ENCODE measurements at places on chromosomes 12 and 14.

- DNase-seq, result no peak
These were observed 25.9 kb upstream of the STAB2 start for GRCh38 chr12:103561174-103561573.

GRCh38 chr14:44297437-44297836 lies 209.6 kb downstream of the FSCB start:
- DNase-seq, result no peak

DNA sequence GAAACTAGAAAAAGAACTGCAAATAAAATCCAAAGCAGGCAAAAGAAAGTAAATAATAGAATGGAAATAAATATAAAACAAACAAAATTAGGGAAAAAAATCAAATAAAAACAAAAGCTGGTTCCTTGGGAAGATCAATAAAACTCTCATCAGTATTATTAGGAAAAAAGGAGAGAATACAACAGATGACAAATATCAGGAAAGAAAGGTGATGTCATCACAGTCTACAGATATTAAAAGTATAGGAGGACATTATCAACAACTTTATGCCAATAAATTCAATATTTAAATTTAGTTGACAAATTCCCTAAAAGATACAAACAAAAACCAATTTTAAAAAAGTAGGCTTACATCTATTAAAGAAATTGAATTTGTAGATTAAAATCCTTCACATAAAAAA lies 107.4 kb upstream of the FOXN3 start:
- no peak for DNase-seq

- no peak for DNase-seq
These were observed 73.5 kb downstream of the RIN3 start for GRCh38 chr14:92586963-92587699.

DNA sequence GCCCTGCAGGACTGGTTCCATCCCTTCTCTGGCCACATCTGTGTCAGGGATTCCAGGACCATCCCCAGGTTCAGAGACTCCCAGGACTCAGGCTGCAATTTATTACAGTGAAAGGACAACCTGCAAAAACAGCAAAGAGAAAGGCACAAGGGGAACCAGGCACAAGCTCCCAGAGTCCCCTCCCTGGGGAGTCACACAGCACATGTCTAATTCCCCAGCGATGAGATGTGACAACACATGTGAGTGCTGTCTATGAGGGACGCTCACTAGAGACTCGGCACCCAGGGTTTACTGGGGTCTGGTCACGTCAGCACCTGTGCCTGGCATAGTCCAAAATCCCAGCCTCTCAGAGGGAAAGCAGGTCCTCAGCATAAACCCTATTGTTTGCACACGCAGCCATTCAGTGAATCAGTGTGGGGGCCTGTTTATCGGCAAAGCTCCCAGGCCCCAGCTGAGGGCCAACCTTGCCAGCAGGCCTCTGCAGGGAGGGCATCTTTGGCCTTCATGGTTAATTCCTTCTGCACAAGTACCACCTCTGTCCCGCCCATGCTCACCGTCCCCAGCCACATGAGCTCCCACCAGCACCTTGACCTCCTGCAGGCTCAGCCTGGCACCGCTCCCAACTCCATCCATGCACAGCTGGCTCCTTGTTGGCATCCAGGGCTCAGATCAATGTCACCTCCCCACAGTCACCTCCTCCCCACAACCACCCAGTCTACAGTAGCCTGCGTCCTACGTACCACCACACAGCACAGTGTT lies 198.9 kb upstream of the SFSWAP start:
- no peak for DNase-seq

DNA sequence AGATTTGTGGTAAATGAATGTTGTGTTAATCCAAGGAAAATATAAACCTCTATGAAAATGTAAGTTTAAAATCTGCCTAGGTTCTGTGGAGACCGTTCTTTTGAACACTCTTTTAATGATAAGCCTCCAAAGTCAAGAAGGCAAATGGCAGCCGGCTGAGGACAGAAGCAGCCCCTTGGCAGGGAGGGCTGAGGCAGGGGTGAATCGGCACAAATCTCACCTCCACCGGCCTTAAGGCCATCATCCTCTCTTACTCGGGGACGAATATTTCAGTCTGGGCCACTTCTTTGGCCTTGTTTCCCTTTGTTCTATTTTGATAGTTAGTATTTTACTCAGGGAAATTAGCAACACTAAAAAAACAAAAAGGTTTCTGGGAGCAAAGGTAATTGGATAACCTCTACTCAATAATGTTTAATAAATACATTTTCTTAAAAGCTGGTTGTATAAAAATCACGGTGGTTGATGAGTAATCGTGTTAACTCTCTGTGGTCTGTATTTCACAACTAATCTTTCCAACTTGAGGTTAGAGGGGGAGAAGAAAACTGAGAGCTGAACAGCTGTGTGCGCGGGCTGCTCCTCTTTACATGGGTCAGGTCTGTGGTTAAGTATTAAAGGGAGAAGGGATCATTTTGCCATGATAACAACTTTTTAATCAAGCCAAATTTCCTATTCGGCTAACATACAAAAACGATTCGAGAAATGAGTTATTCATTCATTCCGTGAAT lies 18.6 kb downstream of the LGMN start:
- no peak for DNase-seq

DNA sequence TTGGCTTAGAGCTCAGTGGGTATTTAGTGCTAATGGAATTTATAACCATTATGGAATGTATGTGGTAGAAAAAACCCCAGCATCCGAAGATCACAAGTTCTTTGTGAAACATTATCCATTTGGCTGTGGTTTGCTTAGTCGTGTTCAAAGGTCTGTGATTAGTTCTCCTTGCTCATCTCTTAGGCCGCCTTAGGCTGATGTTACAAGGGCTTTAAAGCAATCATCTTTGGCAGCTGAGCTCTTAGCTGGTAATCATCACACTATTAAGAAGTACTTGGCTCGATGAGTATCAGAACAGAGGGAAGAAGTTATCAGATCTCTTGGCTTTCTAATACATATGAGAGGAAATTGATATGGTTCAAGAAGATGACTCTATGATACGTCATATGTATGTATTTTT lies 124.1 kb upstream of the E2F7 start:
- DNase-seq, result no peak

GRCh38 chr12:122942637-122943036 lies 23.6 kb downstream of the ABCB9 start:
- no peak for DNase-seq

DNA sequence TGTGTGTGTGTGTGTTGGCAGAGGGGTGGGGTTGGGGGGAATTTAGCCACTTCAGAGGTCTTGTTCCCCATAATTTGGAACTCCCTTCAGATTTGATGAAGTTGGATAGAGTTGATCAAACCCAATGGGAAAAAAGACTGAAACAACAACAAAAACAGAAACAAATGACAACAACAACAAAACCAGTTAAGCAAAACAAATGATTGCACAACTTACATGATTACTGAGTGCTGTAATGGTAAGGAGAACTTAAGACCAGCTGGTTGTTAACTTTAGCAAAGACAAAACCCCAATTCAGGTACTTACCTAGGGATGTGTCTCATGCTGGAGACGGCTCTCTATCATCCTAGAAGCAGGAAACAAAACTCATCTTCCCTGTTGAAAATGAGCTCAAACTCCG lies 107.8 kb upstream of the DDHD1 start:
- DNase-seq, result no peak

- DNase-seq, result no peak
These were observed 83.9 kb downstream of the ALG10 start for GRCh38 chr12:34106172-34106571.

DNA sequence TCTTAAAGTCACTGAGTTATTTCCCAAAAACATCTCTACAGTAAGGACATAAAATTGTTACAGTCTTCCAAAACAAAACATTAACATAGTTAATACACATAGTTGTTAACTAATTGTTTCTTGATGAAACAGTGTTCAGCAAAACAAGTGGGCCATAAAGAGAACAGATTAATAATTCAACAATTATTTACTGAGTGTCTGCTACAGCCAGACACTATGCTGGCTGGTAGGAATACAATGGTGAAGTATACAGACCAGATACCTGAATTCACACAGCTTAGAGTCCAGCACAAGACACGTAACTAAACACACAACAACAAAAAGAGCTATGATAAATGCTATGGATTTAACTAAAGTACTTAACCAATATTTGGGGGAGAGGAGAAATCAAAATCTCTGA lies 47.0 kb downstream of the PPP1R12A start:
- no peak for DNase-seq

DNA sequence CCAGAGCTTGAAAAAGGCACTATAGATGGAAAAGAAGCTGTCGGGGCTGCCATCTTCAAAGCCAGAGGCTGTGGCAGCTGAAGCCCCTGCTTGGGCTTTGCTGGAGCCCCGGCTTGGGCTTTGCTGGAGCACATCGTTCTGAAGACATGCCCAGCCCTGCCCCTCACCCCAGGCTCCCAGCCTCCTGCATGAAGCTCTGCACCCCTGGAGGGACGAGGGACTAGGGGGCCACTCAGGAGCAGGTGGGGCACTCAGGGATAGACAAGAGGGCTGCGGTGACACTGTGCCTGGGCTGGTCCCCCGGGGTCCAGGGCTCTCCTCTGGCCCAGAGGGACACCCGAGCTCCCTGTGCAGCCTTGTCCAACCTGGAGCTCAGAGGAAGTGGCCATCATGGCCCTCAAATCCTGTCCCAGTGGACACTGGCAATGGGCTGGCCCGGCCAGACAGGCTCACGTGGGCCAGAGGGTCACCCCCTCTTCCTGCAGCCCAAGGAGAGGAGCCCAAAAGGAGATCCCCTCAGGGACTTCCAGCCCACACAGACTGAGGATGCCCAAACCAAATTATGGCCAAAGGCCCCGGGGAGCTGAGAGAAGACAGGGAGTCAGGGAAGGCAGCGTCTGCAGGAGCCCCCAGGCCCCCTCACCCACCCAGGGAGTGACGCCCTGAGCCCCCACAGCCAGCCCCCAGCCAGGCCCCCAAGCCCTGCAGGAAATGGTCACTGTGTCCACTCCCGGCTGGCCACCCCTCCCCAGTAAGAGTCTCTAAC lies 23.1 kb upstream of the C14orf180 start:
- DNase-seq, result no peak

DNA sequence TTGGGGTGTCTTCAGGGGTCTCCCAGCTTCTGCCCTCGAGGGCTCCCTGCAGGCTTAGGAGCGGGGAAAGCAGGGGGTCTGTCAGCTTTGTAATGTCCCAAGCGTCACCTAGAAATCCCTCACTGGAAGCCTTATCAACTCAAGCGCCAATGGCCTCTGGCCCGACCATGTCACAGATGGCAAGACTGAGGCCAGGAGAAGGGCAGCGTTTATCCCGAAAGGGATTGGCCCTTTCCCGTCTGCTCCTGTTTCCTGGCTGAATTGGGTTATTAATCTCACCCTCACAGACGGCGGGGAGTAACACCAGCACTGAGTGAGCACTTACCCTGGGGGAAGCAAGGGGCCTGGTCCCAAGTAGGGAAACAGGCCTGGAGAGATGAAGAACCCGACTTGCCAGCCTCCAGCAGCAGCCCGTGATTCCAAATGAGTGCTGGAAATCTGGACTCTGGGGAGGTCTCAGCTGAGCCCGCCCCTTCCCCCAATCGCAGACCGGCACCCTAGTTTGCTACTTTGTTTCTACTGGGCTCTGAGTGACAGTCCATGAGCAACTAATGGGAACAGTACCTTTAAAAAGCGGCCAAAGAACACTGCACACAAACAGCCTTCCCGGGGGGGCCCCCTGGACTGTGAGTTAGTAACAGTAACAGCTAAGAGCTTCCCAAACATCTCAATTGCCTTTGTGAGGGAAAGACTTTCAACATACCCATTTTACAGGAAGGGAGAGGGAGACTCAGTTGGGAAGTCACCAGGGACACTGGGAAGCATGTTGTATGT lies 2.1 kb upstream of the NCOR2 start:
- DNase-seq, result no peak

DNA sequence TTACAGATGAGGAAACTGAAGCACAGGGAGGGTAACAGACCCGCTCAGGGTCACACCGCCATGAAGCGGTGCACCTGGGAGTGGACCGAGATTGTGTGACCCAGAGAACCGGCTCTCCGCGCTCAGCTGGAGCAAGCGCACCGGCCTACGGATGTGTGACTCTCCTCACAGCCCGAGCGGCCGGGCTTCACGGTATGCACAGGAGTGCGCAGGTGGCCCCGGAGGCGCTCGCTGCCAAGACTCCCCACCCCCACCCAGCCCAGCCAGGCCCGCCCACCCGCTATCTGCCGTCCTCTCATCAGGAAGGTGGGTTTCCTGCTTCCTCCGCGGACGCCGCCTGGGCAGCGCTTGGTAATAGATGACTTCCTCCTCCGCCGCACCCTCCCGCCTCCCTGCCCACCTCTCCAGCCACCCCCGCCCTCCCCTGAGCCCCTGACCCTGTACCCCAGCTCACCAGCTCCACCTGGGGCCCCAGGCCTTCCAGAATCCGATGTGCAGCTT lies 110.7 kb downstream of the NCOR2 start:
- no peak for DNase-seq

GRCh38 chr14:94163796-94164195 lies 10.3 kb upstream of the PPP4R4 start:
- no peak for DNase-seq

GRCh38 chr14:63895510-63895909 lies 42.7 kb downstream of the SYNE2 start:
- no peak for DNase-seq

GRCh38 chr14:61372842-61373555 lies 51.6 kb downstream of the PRKCH start:
- no peak for DNase-seq

DNA sequence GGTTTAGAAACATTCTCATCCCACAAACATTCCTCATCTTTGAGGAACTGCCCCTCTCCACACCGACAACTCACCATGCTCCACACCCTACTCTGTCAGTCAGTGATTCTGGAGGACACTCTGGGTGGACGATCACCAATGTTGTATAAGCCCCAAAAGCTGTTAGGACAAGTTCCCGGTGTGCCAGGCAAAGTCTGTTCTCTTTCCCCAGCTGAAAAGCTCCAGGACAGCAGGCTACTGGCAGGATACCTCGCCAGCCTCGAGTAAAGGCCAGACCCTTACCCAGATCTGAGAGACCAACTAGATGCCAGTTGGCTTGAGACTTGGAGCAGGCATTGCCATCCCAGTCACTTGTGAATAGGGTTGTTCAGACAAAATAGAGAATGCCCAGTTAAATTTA lies 12.0 kb downstream of the KRT5 start:
- DNase-seq, result no peak

- DNase-seq, result no peak
These were observed 292.3 kb downstream of the AACS start for GRCh38 chr12:125357561-125357960.

DNA sequence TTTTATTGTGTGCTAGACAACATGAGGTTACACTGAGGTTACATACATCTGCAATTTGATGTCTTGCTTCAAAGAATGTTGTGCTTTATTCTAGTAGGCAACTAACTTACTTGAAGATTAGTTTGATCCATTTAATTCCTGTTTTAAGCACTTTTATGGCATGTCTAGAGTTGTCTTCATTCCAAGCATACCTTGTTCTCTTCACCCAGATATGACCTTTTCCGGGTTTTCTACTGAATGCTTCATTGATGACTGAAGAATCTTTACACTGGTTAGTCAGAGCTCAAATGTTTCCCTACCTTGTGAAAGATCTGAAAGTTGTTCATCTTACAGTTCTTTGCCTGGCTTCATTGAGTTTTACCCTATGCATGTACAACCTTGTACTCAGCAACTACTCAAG lies 274.0 kb upstream of the KITLG start:
- no peak for DNase-seq

Measured in stimulated activated CD4-positive, alpha-beta T cell treated with anti-CD3 and anti-CD28 coated beads, Interleukin-1b, Interleukin-23, amount 100 ng/mL, for 24 hours (primary cell).